ENCODE measurements at places on chromosomes 5 and 9.

GRCh38 chr9:94212091-94212490 lies 47.0 kb upstream of the ZNF169 start:
- no peak for DNase-seq

DNA sequence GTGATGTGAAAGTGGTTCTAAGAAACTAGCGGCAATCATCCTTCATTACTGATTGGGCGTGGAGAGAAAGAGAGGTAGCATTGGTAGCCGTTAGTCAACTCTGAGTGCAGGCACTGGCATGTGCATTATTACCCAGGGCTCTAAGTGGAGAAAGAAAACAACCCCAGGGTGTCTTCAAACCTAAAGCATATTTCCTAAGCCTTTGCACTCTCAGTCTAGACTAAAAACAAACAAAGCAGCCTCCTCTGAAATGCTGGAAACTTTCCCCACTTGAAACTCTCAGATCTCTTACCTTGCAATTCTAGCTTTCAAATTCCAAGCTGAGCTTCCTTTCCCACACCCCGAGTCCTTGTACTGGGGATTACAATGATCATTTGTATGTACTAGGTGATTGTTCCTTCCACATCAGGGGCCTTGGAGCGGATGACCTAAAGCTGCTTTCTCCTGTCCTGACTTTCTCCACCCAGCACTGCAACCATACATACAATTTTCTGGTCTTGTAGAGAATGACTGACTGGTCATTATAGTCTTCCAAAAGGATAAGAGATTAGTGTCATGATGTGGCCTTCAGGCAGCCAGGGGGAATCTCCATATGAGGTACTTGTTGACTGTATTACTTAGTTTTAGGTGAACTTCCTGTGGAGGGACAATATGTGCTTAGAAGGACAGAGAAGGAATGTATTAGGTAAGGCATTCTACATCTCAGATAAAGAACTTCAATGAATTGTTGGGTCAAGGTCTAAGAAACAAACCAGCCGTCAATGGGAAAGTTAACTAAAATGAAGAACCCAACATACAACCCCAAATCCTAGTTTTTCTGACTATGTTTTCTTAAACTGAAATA lies 98.3 kb upstream of the CDKN2B start:
- no peak for DNase-seq

- DNase-seq, result no peak
Measured at GRCh38 chr5:16554110-16554509, 62.7 kb downstream of the RETREG1 start.

DNA sequence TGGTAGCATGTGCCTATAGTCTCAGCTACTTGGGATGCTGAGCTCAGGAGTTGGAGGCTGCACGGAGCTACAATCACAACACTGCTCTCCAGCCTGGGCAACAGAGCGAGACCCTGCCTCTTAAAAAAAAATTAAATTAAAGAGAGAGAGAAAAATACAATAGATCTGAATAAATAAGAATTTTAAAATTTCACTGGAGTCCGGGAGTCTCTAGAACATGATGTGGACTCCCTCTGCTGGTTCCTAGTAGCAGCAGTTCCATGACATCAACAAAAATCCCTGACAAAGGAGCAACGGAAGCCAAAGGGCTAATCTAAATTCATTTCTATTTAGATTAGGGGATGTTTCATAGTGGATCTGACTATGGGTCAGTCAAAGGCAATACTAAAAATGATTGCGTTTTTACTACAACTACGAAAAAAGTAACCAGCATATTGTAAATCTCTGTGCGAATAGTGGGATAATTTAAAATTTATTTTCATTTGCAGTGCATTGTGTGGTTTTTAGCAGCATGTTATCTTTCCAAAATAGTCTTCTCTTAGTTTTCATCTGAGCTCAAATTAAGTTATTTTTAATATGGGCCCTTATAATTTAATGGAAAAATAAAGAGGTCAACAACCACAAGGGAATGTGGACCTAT lies 6.7 kb downstream of the INIP start:
- DNase-seq, result peak; percentile 19

GRCh38 chr5:156149213-156149612 lies 177.8 kb upstream of the SGCD start:
- no peak for DNase-seq

DNA sequence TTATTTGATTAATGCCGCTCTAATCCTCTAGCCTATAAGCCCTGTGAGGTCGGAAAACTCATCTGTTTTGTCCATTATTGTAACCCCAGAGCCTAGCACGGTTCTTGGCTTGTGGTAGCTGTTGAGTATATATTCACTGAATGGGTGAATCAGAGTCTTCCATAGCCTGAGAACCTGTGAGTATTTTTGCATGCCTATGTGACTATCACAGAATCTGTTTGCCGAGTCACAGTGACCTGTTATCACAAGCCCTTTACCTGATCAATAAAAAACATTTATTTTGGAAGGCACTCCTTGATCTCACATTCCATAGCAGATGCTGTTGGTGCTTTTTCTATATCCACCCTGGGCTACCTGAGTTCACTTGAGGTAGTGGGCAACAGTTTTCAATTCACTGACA lies 125.0 kb upstream of the STC2 start:
- no peak for DNase-seq

GRCh38 chr5:57976506-57976905 lies 483.4 kb downstream of the PLK2 start:
- DNase-seq, result no peak

DNA sequence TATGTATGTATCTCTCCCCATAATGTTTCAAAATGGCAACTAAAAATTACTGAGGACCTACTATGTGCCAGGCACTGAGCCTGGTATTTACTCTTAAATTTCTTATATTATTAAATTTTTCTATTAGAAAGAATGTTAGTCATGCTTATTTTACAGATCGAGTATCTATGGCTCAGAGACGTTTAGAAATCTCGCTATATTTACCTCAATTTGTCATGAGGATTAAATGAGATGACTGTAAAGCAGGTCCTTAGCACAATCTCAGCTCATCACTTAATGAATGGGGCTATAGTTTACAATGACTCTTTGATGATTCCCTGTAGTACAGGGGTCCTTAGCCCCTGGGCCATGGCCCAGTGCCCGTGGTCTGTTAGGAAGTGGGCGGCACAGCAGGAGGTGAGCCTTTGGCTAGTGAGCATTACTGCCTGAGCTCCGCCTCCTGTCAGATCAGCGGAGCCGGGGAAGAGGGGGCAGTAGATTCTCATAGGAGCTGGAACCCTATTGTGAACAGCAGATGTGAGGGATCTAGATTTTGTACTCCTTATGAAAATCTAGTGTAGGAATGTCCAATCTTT lies 15.5 kb downstream of the ENC1 start:
- no peak for DNase-seq

- DNase-seq, result no peak
Measured at GRCh38 chr5:4018007-4018406, 422.4 kb downstream of the IRX1 start.

- DNase-seq, result no peak
Measured at GRCh38 chr9:76150013-76150412, 244.2 kb downstream of the RFK start.

GRCh38 chr5:74341221-74341620 lies 299.3 kb downstream of the ENC1 start:
- no peak for DNase-seq

- peak; percentile 28 for DNase-seq
Measured at GRCh38 chr9:91208837-91209236, 152.9 kb downstream of the AUH start.

- DNase-seq, result no peak
Measured at GRCh38 chr5:31107091-31107518, 86.4 kb upstream of the CDH6 start.

- DNase-seq, result no peak
Measured at GRCh38 chr5:870956-871355, 20.2 kb upstream of the ZDHHC11 start.

DNA sequence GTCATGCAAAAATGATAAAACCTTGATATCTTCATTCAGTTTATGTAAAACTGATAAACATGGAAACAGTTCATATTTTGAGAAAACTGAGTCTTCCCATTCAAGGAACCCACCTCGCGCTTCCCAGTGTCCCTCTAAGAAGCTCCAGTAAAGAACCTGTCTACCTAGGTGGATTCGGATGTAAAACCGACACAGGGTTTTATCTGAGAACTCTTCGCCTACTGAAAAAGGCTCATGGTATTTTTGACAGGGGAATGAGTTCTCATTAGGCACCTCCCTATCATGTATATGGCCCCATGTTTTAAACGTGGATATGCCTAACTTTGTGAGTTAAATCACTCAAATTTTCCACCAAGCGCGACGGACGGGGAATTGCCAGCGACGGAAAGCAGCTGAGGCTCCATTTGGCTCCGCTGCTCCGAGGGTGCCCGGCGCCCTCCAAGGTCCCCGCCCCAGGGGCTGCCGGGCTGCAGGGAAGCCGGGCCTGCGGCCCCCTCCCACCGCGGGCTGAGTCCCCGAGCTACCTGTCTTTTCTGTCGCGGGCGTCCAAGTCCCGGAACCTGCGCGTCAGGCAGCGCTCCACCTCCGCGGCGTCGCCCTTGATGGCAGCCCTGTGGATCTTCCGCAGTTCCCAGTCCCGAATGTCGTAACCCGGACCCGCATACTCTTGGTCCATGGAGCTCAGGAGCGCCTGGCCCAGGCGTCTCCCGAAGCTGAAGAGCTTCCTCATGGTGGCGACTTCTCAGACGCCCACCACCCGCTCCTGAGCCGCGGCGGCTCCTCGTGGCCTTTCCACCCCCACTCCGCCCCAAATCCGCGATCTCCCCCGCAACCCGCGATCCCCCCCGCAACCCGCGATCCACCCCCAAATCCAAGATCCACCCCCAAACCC lies 594 bp downstream of the ANKRD18A start:
- no peak for DNase-seq

DNA sequence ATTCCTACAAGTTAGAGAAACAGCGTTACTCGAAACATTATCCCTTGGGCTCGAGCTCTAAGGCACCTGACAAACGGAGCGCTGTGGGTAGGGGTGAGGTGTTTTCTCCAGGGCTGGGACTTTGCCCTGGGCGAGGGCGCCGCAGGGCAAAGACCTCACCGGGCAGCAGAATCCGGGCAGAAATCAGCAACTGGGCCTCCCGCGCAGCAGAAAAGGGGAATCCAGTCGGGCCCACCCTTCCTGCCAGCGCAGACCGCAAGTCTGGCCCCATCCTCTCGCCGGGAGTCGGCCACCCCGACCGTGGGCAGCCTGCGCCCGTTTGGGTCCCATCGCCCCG lies 430 bp upstream of the MSH3 start:
- DNase-seq, result peak; percentile 64

DNA sequence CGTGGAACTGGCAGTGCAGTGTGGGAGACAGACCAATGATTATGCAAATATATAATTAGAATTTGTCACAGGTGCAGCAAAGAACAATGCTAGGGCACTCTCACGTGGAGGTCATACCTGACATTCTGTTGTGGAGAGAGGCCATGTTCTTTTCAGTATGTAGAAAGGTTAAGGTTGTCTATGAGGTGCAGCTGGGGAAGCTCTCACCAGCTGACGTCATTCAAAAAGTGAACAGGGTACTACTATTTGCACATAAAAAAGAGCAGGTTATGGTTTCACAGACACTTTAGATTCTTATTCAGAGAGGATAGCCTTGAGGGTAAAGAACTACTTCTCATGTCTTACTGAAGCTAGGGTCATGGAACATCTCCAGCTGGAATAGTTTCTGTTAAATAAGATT lies 19.1 kb downstream of the SH3GL2 start:
- DNase-seq, result no peak

GRCh38 chr5:34998058-34998789 lies 49.5 kb downstream of the AGXT2 start:
- no peak for DNase-seq

DNA sequence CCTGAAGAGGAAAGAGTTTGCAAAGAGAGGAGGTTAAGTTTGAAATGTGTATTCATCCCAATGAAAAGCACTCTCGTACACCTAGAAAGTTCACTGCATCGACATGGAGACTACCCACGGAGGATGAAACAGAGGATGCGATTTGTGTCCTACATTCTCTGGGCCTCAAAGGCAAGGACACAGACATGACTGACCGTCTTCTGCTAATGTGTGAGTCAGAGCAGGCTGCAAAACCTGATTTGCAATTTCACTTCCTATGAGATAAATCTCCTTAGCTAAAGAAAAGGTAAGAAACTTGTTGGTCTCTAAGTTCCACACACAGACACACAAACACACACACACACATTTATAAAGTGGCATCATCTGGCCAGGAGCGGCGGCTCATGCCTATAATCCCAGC lies 98.6 kb downstream of the GNAQ start:
- no peak for DNase-seq
